Thoracic aorta (tissue), 2 donors: ENCODE measurements at places on chromosomes 5 and 9. TPM values are rescaled to one million over a fixed set of nuclear protein-coding genes. Genes with fewer than 3 reads are reported as not detected.

ARHGEF37 gene
- 11.4 TPM for total RNA-seq

CD72 gene
- total RNA-seq: 2.2 TPM

DNA sequence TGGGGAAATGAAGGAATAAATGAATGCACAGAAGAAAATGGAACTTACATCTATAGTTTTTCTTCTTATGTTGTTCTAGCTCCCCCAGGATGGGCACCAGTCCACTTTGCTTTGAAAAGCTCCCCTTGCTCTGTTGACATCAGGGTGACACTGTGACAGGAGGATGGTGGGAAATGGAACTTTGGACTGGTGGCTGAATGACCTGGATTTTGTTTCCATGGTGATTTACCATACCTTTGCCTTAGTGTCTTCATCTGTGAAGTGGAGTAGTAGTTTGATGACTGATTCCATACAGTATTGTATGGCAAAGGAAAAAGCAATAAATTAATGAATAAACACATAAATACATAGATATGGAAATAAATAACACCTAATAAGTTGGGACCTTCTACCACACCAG is 294.7 kb downstream of the KIF4B start:
- H3K4me1 ChIP-seq: no peaks in the 10 kb centered on the region
- no peak overlapping the region for H3K27ac ChIP-seq
- DNase-seq: no peak
- no peaks in the 10 kb centered on the region for H3K36me3 ChIP-seq

DNA sequence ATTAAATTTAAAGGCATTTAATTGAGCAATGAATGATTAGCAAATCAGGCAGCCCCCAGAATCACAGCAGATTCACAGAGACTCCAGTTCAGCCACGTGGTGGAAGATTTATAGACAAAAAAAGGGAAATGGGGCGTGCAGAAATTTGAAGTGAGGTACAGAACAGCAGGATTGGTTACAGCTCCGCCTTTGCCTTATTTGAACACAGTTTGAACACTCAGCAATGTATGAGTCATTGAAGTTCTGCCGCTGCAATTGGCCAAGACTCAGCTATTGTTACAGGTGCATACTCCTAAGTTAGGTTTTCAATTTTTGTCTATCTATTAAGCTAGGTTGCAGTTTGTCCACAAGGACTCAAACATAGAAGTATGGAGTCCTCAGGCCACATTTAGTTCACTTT is 157.7 kb upstream of the SLC12A2 start:
- H3K4me1 ChIP-seq: no peaks in the 10 kb centered on the region
- H3K4me3 ChIP-seq: no peak overlapping the region
- DNase-seq: no peak
- H3K36me3 ChIP-seq: no peaks in the 10 kb centered on the region
- no peak overlapping the region for H3K27ac ChIP-seq
- no peaks in the 10 kb centered on the region for H3K27me3 ChIP-seq

GRCh38 chr9:94639061-94639998 is at the start of gene FBP1:
Gene FBP1, minus strand, starts transcription at chr9:94639518. Its CDS starts 208 bp downstream, at chr9:94639310.
- no peak for DNase-seq
- peak within 1 kb of the TSS; percentile 93 for H3K4me3 ChIP-seq
- peaks cover 5% of the 10 kb centered on the region for H3K4me1 ChIP-seq
- H3K36me3 ChIP-seq: no peaks in the 10 kb centered on the region
- no peaks in the 10 kb centered on the region for H3K27me3 ChIP-seq
